ENCODE measurements at places on chromosomes 13 and 19.

DNA sequence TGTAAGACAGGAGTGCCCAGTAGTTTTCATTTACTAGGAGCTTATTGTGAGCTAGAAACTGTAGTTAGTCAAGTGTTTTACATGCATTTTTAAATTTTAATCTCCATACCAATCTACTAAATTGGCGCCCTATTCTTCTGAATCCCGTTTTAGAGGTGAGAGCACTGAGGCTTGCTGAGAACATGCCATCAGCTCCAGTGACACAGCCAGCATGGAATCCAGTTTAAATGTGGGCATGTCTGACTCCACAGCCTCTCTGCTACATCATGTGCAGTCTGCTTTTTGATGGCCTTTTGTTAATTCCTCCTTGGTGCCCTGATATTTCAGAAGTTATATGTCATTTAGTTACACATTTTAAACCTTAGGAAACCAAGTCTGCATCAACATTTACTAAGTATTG lies 325.4 kb downstream of the DLEU7 start:
- DNase-seq: no peak

GRCh38 chr13:81089371-81090157 lies 748.6 kb upstream of the SPRY2 start:
- no peak for DNase-seq

GRCh38 chr13:113448545-113448884 lies 4.8 kb downstream of the ADPRHL1 start:
- no peak for DNase-seq

DNA sequence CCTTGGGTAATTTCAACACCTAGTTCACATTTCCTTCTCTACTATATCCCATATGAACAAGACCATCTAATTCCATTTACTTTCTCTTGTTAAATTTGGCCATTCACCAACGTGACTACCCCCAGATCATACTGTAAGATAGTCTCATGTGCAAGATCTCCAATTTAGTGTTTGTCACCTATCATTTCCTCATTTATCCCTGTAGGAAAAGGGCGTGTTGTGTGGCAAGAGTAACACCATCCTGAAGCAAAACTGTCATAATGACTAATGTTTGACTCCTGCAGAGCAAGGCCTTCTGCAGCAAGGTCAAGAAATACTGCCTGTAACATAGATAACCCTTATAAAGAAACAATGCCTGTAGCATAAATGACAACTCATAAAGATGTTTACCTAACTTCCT lies 51.3 kb downstream of the SUCLA2 start:
- DNase-seq: no peak

DNA sequence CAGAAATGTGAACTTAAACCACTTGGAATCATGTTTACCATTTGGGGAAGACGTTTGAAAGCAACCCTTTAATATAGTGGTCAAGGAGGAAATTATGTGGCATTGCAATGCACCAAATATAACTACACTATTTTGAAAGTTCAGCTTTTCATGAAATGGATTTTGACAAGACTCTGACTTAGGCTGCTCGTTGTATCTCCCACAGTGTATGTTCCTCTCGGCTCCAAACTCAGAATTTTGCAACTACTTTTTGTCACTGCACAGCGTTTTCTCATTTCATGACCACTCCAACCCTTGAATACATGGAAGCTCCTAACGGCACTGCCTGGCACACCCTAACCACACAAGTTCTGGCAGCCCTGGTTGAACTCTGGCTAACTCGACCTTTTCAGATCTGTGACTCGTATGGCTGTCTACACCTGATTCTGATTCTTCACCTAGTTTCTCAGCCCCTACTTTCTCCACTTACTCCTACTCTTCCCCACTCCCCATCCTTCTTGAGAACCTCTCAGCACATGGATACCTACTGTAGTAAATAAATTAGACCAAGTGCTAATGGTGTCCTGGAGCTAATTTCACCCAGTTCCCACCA lies 7.0 kb upstream of the POMP start:
- no peak for DNase-seq

- DNase-seq: no peak
These were observed 661.6 kb upstream of the KLHL1 start for GRCh38 chr13:70769817-70770216.

- no peak for DNase-seq
These were observed 10.1 kb upstream of the INSL3 start for GRCh38 chr19:17831419-17831888.

DNA sequence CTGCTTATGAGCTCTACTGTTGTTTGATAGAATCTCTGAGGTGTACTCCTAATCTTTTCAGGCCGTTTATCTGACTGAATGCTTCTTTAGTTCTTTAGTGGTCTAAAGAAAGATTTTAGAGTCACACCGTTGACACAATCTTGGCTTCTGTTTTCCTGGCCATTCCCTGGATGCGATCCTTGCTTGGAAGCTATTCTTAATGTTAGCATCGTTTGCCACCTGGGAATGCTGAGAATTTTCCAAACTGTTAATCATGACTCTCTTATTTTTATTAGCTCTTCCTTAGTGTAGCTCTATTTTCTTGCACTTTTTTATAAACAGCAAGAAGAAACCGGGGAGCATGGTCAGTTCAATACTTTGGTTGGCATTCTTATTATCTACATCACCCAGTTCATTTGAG lies 281.0 kb upstream of the PCDH20 start:
- no peak for DNase-seq

GRCh38 chr13:40996426-40997092 lies 22.6 kb downstream of the ELF1 start:
- DNase-seq: no peak

DNA sequence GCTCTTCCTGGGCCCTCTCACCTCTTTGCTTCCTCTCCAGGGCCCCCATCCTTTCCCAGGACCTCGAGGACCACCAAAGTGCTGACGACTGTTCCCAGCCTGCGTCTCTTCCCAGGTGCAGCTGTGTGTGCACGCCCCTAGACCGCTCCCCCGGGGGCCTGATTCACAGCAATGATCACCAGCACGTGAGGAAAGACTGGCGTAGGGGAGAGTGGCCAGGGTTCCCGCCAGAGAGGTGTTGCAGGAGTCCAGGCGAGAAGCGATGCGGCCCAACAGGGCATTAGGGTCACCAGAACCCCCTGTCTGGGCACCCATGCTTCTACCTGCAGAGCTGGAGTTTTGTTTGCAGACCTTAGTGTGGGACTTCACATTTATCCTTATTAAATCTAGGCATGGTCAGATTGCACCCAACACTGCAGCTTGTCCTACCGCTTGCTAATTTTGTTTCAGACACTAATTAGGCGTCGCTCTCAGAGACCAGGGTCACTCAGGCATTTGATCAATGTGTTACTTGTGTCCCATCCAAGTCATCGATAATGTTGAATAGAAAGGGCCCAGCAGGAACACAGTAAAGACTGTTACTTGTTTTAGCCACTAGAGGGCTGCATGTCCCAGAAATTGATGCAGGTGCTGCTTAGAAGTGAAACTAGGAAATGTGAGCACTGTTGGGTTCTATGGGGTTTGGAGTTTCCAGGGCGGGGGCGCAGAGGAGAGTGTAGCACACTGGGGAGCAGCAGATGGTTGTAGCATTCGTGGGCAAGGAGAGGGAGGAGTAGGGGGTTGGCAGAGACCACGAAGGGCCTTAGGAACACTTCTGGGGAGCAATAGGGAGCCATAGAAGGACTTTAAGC lies 53.2 kb downstream of the CDADC1 start:
- DNase-seq: no peak

- DNase-seq: no peak
These were observed 8.6 kb downstream of the MIR17HG start for GRCh38 chr13:91355826-91356710.

DNA sequence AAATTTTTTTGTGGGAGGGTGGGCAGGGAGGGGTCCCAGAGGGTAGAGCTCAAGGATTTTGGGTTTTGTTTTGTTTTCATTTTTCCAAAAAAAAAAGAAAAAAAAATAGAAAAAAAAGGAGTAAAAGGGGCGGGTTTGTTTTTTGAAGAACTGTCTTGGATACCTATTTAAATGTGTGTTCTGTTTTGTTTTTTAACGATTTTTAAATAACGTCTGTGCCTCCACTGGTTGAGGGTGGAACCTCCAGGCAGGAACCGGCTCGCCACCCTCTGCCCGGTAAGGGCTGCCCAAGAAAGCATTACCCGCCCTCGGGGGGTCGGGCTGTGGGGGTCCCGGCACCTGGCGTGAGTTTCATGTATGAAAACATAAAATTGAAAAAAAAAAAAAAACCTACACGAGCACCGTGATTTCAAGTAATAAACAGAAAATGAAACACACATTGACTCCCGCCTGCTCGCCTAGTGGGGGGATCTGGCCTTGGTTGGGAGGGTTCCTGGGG lies 10.4 kb downstream of the MIDN start:
- DNase-seq: no peak

DNA sequence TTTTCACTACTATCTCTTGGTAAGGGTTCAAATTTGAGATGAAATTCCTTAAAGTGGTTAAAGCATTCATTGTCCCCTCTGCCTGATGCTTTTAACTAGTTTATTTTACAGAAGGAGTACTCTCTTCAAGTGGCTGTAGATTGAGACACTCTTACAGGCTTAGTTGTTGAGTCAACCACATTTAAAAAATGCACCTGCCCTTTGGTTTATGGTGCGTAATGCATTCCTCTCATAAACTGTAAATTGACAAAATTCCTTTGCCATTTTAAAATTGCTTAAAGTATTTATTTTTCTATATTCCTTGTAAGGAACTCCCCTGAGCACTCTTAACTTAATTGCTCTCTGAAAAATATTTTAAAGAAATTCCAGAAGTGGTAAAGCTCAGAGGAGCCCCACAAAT lies 826 bp upstream of the GPC5 start:
- no peak for DNase-seq

DNA sequence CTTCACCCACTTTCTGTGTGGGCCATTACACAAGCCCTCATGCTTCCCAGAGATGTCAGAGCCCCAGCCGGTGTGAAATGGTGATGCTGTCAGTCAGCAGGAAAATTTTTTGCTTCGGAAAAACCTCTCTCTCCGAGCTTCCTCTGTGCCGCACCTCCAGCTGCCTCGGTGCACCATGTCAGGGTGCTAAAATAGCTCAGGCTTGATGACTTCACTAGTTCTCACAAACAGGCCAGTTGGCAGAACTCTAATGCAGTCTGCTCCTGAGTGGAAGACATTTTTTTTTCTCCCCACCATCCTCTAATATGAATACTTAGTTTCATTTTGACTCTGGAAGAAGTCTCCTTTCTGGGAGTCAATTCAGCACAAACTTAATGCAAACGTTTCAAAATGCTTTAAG lies 71.3 kb downstream of the KLF12 start:
- DNase-seq: no peak

- no peak for DNase-seq
These were observed 66.9 kb upstream of the CLDN10 start for GRCh38 chr13:95485518-95486144.

DNA sequence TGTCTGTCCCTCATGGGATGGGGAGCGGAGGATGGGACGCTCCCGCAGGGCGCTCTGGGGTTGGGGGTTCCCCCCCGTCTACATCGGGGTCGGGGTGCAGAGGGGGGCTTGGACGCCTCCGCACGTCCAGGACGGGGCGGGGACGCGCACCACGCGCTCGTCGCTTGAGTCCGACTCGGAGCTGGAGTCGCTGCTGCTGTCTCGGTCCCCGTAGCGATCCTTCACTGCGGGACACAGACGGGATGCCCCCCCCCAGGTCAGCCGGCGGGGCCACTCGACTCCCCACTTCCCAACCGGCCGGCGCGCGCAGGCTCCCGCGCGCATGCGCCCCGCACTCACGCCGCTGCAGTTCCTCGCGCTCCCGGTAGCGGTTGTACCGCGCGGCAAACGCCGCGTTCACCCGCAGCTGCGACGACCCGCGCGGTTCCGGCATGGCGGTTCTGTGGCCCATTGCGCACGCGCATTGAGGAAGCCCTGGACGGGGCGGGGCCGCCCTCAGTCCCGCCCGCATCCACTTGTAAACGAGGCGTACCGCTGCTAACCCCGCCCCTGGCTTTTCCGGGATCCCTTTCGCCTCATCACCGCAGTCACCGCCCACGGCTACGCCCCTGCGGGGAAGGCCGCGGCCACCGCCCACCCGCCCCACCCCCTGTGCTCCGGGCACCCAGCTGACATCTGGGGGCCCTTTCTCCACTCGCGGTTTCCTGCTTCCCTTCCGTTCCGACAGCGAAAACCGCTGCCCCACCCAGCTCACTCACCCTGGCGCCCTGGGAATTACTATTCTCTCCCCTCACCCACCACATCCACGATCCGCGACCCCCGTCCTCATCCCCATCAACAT lies at the start of gene KRI1:
Gene KRI1, minus strand, starts transcription at position 444 of the 841 bp plus-strand sequence. Its CDS starts 11 bp downstream, at position 433.
- peak; percentile 67 for DNase-seq

GRCh38 chr13:43102304-43102703 lies 78.9 kb downstream of the DNAJC15 start:
- no peak for DNase-seq

DNA sequence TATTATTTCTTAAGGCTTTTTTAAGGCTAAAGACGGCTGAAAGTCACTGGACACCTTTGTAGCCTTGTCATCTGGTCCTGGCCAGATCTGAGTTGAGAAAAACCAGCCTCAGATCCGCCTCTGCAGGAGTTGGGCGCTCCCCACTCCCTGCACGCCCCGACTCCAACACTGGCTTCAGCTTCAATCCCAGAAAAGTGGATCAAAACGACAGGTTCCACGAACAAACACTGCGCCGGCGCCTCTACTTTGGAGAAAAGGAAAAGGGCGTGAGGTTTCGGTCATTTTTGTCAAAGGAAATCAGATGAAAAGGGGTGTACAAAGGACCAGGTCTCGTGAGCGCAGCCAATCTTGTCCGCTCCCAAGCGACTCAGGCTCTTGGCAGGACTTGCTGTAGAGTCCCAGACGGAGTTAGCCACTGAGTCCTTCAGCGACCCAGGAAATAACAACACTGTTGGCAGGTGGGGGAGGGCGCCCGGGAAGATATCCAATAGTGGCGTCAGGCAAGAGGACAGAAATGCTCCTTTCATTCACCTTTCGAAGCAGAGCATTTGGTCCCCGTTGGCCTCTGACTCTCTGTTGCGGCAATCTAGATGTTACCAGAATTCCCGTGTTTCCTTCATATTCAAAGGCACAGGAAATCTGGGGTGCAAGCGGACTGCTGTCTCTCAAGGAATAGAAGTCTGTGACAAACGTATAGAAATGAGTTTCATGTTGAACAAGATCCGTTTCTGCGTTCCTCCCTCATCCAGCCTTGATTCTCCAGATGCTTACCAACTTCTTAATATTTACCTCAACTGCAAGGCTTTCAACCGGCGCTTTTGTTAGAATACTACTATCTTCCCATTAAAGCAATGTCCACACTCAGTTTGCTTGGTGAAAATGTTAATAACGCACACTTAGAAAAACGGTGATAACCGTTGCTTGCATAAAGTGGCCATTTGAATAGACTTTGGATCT lies 1.8 kb upstream of the CCNA1 start:
- no peak for DNase-seq

DNA sequence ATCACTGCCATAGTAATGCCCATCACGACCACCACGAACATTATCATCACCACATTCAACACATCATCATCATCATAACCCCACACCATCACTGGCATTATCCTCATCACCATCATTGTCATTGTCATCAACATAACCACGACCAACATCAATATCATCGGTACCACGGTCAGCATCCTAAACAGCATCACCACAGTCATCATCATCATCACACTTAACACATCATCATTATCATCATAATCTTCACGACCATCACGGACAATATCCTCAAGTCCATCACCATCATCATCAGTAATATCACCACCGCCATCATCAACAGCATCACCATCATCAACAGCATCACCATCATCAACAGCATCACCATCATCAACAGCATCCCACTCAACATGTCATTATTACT lies 70.3 kb downstream of the MBD3L1 start:
- DNase-seq: no peak

- DNase-seq: peak; percentile 63
These were observed 7.6 kb downstream of the EGLN2 start for GRCh38 chr19:40806423-40807146.

All from AG04449 (cell line).